ENCODE measurements at places on chromosomes 2 and 18.

- DNase-seq: no peak
Observed at GRCh38 chr2:175847128-175847527, 154.9 kb downstream of the LNPK start.

DNA sequence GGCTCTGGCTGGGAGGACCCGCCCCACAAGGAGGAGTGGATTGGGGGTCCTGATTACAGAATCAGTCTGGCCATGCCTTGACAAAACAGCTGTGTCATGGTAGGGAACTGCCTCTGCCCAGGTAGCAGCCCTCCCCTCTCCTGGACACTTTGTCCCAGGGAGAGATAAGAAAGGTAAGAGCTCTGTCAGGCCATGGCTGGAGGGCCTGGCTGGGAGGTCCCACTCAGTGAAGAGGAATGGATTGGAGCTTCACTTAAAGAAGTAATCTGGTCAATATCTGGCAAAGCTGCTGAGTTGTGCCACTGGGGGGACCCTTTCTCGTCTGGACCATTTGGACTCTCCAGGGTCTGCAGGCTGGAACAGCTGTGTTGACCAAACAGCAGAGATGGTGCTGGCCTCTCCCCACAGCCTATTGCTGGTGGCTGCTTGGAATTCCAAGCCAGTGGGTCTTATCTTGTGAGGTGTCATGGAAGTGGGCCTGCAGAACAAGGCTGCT lies 75.4 kb downstream of the EPC2 start:
- DNase-seq: no peak

GRCh38 chr2:72427022-72427861 lies 279.6 kb upstream of the CYP26B1 start:
- DNase-seq: no peak

DNA sequence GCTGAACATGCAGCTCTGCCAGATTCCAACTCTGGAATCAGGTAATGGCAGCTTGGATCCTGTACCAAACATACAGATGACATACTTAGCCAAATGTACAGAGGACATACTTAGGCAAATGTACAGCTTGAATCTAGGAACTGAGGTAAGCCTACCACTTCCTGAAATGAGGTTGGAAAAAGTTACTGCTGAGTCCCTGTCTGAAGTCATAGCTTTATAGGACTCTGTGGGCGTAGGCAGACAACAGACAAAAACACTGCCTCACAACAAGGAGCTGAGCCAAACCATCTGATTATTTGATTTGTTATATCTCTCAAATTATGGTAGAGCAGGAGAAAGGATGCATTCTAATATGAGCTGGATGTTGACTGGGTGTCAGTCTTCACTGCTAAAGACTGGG lies 290.2 kb upstream of the TCF4 start:
- no peak for DNase-seq

- DNase-seq: no peak
Observed at GRCh38 chr2:196590286-196590685, 49.2 kb upstream of the CCDC150 start.

GRCh38 chr2:52035391-52035790 lies 1003.5 kb upstream of the NRXN1 start:
- no peak for DNase-seq

GRCh38 chr2:157269922-157270321 lies 12.4 kb downstream of the GALNT5 start:
- no peak for DNase-seq

DNA sequence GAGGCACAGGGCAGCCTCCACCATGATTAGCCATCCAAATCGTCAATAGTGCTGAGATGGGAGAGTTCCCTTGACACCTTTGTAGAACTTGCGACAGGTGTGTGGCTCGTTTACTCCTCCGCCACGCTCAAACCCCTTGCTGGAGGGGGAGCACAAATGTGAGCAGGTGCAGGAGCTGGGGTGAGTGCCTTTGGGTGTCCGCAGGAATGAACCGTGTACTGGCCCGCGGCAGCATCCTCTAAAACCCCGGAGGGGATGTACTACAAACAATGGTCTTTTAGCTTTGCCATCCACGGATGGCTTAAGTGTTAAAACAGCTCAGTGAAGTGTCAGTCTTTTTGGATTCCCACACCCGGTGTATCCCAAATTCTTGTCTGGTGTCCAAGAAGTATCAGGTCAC lies 21.4 kb upstream of the TDRD15 start:
- no peak for DNase-seq
